Naive thymus-derived CD8-positive, alpha-beta T cell (primary cell): ENCODE measurements at places on chromosomes 6 and 20.

DNA sequence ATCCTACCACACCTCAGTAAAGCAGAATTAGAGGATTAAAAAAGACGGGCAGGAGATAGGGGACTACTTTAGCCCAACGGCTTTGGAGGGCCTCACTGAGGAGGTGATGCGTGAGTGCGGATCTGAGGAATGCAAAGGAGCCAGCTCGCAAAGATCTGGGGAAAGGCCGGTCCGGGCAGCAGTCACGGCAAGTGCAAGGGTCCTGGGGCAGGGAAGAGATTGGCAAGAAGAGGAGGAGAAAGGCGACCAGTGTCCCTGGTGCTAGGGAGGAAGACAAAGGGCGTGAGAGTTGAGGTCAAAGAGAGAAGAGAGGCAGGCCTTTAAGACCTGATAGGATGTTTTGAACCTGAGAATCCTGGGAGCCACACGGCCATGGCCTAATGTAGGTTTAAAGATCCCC is 86.8 kb downstream of the KCNB1 start:
- DNase-seq: no peak

GRCh38 chr6:35259948-35260590 is 534 bp downstream of the ZNF76 start:
- DNase-seq: peak; percentile 82

DNA sequence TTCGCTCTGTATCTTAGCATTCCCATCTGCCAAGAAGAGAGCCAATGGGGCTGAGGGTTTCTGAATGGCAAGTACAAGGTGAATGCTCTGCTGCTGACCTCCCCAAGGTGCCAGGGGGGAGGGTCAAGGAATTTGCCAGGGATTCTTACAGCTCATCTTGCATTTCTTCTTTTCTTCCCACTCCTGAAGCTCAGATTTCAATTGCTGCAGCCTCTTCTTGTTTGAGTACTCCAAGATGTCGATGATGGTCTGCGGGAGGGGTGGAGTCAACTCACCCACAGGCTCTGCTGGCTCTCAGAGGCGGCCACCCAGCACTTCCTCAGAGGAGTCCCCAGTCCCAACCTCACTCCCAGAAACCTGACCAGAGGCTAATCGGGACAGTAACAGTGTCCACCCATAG is 12.4 kb downstream of the C20orf96 start:
- DNase-seq: no peak

- DNase-seq: no peak
Observed at GRCh38 chr20:16283978-16284377, 289.3 kb downstream of the KIF16B start.

GRCh38 chr20:1124421-1124820 is 6.0 kb downstream of the PSMF1 start:
- no peak for DNase-seq

- DNase-seq: no peak
Observed at GRCh38 chr20:34578521-34578920, 20.0 kb downstream of the MAP1LC3A start.
